ENCODE measurements at places on chromosomes 4 and X.

- DNase-seq: no peak
Observed at GRCh38 chr4:142128529-142128928, 492.1 kb downstream of the IL15 start.

GRCh38 chr4:32207456-32207855 is 1487.3 kb downstream of the PCDH7 start:
- DNase-seq: no peak

- DNase-seq: no peak
Observed at GRCh38 chr4:152206185-152206584, 329.7 kb downstream of the FBXW7 start.

DNA sequence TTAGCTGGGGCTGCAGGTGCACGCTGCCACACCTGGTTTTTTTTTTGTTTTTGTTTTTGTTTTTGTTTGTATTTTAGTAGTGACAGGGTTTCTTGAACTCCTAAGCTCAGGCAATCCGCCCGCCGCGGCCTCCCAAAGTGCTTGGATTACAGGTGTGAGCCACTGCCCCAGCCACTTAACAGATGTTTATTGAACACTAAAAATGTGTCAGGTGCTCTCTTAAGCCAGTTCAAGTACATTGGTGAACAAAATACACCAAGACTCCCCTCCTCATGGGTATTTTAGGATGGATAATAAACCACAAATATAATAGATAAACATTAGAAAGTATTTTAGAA is 69.9 kb downstream of the TRAPPC11 start:
- DNase-seq: no peak

DNA sequence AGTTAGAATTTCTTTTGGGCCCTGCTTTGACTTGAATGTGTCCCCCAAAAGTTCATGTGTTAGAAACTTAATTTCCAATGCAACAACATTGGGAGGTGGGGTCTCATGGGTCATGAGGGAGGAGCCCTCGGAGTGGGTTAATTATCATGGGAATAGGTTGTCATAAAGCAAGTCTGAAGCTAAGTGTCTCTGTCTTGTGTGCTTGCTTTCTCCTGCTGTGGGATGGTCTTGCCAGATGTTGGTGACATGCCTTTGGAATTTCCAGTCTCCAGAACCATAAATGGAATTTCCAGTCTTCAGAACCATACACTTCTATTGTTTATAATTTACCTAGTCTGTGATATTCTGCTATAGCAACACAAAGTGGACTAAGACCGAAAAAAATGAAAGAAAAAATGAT is 71.6 kb downstream of the RASL11B start:
- DNase-seq: no peak

- DNase-seq: no peak
Observed at GRCh38 chr4:54157606-54158005, 57.6 kb downstream of the GSX2 start.

GRCh38 chr4:98720871-98721480 is 62.6 kb upstream of the TSPAN5 start:
- no peak for DNase-seq

- no peak for DNase-seq
Observed at GRCh38 chr4:124334119-124334518, 378.4 kb downstream of the ANKRD50 start.

DNA sequence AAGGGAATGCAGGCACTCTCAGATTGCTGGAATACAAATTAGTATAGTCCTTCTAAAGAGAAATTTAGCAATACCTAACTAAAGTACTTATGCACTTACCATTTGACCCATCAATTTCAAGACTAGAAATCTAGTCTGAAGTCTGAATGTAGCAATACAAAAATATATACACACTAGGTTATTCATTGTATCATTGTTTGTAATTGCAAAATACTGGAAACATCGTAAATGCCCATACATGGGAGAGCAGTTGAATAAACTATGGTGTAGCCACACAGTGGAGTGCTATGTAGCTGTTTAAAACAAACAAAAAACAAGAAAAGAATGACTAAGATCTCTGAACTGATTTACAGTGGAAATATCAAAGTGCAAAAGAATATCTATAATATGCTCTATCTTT is 346.4 kb downstream of the ZNF674 start:
- no peak for DNase-seq

Data from activated CD8-positive, alpha-beta memory T cell treated with anti-CD3 and anti-CD28 coated beads for 48 hours (primary cell).